ENCODE measurements at places on chromosomes 12 and 14.

GRCh38 chr12:47277972-47278448 lies 198.3 kb upstream of the AMIGO2 start:
- DNase-seq = no peak

GRCh38 chr14:57038689-57039088 lies 228.4 kb upstream of the OTX2 start:
- DNase-seq = no peak

DNA sequence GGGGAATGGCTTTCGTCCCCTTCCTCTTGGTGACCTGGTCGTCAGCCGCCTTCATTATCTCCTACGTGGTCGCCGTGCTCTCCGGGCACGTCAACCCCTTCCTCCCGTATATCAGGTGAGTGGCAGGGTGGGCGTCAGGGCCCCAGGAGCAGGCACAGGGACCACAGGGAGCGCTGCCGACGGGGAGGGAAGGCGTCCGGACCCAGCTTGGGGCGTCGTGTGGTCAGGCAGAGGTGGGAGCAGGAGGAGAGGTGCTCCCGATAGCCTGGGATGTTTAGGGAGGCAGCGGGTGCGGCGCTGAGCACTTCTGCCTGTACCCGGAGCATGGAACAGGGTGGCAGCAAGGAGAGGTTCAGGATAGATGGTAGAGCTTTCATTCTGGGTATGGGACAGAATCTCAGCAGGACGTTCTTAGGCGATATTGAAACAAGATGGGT lies 444 bp downstream of the DRAM1 start:
- no peak for DNase-seq

DNA sequence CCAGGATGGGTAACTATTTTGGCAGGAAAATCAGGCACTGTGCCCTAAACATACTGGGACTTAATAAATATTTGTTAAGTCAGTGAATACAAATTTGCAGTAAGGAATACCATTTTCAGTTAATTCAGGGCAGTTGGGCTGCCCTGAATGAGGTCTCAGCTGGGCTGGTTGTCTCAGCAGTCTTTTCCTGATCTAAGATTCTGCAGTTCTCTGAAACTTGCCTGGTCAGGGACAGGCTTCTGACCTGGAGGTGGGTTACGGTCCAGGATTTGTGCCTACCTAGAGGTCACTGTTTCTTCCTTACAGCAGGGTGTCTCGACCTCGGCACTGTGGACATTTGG lies 160.6 kb downstream of the KTN1 start:
- no peak for DNase-seq

GRCh38 chr12:119255314-119255713 lies 76.6 kb downstream of the HSPB8 start:
- DNase-seq = no peak

DNA sequence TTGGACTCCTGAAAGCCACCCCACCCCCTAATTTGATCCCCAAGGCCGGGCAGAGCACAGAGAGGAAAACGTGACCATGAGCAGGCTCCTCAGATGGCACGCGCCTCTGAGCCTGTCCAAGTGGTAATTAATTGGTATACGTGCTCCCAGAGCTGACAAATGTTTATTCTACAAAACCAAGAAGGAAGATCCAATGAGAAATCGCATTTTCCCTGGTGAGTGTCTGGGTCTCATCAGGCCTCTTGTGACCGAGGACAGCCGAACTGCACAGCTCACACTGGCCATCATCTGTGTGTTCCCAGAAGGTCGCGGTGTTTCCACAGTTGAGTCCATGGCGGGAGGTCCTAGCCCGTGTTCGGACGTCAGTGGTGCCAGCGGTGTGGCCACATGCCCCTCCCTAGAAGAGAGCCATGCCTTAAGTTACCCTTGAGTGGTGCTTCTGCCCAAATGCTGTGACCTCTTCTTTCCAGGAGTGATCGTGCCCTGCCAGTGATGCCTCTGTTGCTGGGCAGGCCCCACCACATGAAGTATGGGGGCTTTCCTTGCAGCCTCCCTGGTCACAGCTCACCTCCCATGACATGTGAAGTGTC lies 317.5 kb upstream of the RTL1 start:
- DNase-seq = peak; percentile 46

DNA sequence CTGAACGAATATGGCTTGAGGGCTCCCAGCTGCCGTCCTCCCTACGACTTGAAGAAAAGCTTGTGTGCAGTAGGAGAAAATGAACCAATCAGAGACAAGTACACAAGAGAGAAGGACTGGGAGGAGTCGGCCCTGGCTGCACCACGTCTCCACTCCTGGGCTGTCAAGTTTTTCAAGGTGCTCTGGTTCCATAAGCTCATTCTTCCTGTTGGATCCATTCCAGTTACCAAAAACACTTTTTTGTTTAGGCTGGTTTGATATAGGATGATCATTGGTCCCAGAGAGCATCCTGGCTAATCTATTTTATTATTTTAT lies 2.8 kb upstream of the A2ML1 start:
- no peak for DNase-seq

DNA sequence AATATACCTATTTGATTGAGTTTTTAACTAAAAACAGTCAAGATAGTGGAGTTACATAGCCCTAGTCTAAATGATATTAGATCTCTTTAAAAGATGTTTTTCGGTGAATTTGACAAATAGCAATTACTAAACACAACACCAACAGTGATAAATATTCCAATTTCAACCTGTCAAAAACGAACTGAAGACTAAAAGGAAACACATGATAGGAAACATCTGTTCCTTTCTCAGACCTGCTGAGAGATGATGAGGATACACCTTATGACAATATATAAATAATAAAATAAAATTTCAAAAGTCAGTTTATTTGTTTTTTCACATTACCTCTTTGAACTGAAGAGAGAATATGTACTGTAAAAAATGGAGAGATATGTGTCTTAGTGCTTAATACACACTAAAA lies 232.7 kb downstream of the RASSF9 start:
- no peak for DNase-seq

DNA sequence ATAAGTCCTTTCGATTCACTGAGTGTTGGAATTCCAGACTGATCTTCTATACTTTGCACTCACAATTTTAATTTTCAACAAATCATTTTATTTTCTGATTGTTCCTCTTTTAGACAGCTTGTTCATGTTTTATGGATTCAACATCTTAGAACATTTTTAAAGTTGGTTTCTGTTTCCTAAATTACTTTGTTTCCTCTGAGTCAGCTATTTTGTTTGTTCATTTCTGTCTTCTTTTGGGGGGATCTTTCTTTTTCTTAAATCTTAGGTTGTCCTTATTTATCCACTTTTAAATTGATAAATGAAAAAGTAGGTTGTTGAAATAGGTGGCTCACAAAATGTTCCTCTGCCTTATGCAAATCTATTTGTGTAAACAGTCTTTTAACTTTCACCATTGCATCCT lies 160.0 kb downstream of the GALC start:
- no peak for DNase-seq

- no peak for DNase-seq
Measured at GRCh38 chr12:66197495-66197921, 8.5 kb downstream of the IRAK3 start.

- no peak for DNase-seq
Measured at GRCh38 chr12:64740646-64741045, 18.6 kb downstream of the GNS start.

Measured in left forelimb (tissue), 1 donor.